ENCODE measurements at places on chromosomes 3 and 15. TPM values are rescaled to one million over a fixed set of nuclear protein-coding genes. Genes with fewer than 3 reads are reported as not detected.

GRCh38 chr3:85781806-85782205 lies 823.0 kb downstream of the CADM2 start:
- no peak for DNase-seq

CNTN6 gene
- total RNA-seq, result not detected

ARL14 gene
- total RNA-seq, result 18.5 TPM

RNF111 gene
- 34.5 TPM for total RNA-seq

- DNase-seq, result no peak
Measured at GRCh38 chr3:59407425-59407824, 357.6 kb upstream of the CFAP20DC start.

WDR49 gene
- 0.32 TPM for total RNA-seq

GRCh38 chr15:51172193-51172592 lies 77.5 kb upstream of the TNFAIP8L3 start:
- no peak for DNase-seq

SMCO1 gene
- not detected for total RNA-seq

DNA sequence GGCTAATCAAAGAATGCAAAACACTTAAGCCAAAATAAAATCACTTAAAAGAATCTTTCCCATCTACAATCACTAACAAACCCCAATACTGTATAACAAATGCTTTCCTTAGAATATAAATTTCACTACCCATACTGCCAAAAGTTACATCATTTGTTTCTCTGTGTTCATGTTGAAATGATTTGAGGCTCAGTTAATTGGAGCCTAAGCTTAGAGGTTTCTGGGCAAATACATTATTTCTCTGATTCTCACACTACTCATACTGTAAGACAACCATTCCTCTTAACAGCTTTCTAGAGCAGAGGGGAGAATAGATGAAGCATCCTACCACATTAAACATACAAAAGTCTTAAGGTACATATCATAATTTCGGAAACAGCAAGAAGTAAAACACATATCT lies 2.1 kb downstream of the RIOX2 start:
- DNase-seq, result no peak

DNA sequence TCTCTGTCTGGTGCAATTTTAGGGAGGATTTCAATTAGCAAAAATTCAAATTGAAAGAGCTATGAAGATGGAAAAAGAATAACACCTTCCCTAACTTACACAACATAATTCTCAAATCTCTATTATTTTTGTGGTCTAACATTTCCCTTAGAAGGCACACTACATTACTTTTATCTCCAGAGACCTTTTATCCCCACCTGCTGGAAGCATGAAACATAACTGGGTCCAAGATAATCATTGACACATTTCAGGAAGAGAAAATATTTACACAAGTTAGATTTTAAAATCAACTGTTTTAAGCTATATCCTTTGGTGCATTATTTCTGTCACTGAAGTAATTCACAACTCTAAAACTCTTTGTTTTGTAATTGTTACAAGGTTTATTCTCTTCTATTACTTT lies 779.5 kb downstream of the ROBO1 start:
- DNase-seq, result no peak

GRCh38 chr15:95601525-95601924 lies 729.0 kb upstream of the NR2F2 start:
- no peak for DNase-seq

KIF7 gene
- 6.1 TPM for total RNA-seq

IFRD2 gene
- total RNA-seq, result 74.8 TPM

DNA sequence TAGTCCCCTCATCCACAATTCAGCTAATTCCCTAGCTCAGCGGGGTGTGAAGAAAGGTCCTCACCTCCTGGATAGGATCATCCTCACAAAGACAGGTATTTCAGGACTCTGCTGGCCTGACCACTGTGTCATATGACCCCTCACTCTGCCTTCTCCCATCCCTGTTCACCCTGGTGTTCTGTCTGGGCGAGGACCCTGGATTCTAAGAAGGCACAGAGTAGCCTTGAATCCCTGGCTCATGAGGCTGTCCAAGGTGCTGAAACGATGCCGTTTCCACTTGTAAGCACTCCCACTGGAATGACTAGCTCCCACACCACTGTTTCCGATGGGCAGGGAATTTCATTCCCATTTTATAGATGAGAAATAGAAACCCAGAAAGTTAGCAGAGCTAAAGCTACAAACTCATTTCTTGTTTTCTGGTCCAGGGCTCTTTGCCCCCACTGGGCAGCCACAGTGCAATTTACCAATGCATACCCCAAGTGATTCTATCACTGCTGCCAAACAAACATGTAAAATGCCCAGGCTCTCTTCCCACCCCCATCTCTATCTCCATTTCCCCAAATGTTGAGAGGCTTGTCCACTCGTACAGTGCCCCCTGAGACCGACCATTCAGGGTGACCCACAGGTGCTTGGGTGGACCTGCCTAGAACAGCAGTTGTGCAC lies 83.2 kb downstream of the RAB11A start:
- DNase-seq, result peak; percentile 50

MESP2 gene
- total RNA-seq, result 0.75 TPM

GRCh38 chr3:55540579-55540978 lies 53.5 kb upstream of the WNT5A start:
- DNase-seq, result no peak

GRCh38 chr3:114600571-114600970 lies 306.7 kb downstream of the TIGIT start:
- DNase-seq, result no peak

GRCh38 chr15:65583701-65584100 lies 27.2 kb downstream of the INTS14 start:
- DNase-seq, result no peak

TPRG1 gene
- 3.9 TPM for total RNA-seq

DNA sequence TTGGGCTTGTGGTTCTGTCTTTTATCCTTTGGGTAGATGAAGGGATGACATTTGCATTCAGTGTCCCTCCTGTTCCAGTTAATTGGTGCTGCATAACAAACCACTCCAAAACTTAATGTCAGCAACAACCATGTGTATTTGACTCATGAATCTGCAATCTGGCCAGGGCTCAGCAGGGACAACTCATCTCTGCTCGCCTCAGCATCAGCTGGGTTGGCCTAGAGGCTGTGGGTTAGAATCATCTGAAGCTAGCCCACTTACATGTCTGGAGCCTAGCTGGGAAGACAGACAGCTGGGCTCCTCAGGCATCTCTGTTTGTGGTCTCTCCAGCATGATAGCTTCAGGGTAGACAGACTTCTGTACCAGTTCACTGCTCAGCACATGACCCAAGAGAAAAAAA lies 92.0 kb downstream of the TMEM108 start:
- no peak for DNase-seq

- DNase-seq, result no peak
Measured at GRCh38 chr15:27912283-27912682, 186.8 kb downstream of the OCA2 start.

- peak; percentile 80 for DNase-seq
Measured at GRCh38 chr3:111717601-111718000, 122.5 kb upstream of the ZBED2 start.

GRCh38 chr15:72147418-72147817 lies 29.2 kb downstream of the SENP8 start:
- no peak for DNase-seq

- DNase-seq, result no peak
Measured at GRCh38 chr3:120449701-120450599, 842 bp downstream of the FSTL1 start.

GP9 gene
- not detected for total RNA-seq
